CD4-positive, alpha-beta T cell treated with Interleukin-15 for 4 hours (primary cell): ENCODE measurements at places on chromosomes 7 and 10.

DNA sequence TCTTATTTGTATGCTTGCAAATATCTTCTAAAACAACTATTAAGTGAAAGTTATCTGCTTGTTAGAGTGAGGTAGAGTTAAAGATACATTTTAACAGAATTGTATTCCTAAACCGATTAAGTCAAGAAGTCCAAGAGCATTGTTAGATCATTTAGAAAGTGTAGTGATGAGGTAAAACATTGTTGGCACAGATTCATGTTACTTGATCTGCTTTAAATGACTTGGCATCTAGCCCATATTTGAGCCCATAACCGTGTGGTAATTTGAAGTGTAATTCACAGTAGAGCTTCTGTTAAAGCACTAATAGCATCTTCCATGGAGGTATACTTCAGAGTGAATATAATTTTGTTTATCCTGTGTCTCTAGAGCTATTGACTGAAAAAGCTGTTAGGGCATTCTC is 62.1 kb downstream of the PTEN start:
- DNase-seq: no peak

- DNase-seq: no peak
Measured at GRCh38 chr10:89296220-89296648, 5.6 kb upstream of the IFIT2 start.

DNA sequence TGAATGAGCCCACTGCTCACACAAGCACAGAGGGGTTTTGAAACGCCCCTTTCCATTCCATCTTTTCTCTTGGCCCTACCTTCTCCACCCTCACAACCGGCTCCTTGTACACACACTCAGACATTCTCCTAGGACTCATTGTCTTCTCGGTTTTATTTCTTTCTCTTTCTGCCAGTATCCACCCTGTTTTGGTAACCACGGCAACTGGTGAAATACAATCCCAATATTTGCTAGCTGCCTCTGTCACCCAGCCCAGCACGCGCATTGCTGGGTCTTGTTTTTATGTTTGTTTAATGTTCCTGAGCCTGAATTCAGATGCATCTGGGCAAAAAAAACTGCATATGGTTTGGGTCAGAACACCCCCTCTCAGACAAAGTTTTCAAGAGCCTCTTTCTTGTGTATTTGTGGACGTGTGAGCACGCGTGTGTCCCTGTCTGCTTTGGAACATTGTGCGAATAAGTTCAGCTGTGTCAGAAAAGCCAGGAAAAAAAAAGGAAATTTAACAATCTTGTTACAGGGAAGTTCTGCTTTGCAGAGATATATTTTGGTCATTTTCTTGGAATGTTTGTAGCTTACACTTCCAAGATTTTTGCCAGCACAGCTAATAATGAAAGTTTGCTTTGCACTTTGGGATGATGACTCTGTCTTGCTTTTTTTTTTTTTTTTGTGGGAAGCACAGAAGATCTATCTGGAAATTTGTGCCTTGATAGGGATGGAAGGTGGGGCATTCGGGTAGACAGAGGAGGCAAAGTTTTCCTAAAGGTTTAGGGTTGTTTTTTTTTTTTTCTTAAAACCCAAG is 225.9 kb downstream of the TRIL start:
- no peak for DNase-seq

GRCh38 chr7:74306730-74307469 is 17.7 kb downstream of the CLIP2 start:
- DNase-seq: no peak

- DNase-seq: no peak
Measured at GRCh38 chr10:82821043-82821442, 946.0 kb downstream of the NRG3 start.

- DNase-seq: no peak
Measured at GRCh38 chr10:97517778-97518300, 19.1 kb downstream of the UBTD1 start.

DNA sequence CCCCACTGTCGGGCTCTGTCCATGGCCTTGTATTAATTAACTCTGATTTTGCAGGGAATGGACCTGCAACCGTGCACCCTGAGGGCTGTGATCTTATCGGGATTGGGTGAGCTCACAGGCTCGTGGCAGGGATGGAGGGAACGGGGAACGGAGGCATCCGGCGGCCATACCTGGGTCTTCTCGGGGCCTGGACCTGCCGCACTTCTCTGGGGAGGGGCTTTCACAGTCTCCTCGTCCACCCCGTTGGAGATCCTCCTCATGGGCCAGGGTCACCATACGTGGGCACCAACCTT is 57.5 kb upstream of the SHH start:
- DNase-seq: no peak

GRCh38 chr7:57179776-57180415 is 47.7 kb upstream of the ZNF479 start:
- no peak for DNase-seq

DNA sequence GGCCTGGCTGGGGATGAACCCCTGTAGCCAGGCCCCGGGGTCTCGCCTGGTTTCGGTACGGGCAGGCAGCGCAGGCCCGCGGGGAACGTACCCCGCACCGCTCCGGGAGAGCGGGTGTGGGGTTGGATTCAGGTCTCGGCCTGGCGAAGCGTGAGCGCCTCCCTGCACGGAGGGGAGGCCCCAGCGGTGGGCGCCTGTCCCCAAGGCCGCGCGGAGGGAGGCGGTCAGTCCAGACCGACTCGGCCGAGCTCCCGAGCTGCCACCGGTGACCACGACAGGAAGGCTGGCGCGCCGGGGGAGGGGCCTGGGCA is 378 bp upstream of the INPP5F start:
- DNase-seq: no peak

DNA sequence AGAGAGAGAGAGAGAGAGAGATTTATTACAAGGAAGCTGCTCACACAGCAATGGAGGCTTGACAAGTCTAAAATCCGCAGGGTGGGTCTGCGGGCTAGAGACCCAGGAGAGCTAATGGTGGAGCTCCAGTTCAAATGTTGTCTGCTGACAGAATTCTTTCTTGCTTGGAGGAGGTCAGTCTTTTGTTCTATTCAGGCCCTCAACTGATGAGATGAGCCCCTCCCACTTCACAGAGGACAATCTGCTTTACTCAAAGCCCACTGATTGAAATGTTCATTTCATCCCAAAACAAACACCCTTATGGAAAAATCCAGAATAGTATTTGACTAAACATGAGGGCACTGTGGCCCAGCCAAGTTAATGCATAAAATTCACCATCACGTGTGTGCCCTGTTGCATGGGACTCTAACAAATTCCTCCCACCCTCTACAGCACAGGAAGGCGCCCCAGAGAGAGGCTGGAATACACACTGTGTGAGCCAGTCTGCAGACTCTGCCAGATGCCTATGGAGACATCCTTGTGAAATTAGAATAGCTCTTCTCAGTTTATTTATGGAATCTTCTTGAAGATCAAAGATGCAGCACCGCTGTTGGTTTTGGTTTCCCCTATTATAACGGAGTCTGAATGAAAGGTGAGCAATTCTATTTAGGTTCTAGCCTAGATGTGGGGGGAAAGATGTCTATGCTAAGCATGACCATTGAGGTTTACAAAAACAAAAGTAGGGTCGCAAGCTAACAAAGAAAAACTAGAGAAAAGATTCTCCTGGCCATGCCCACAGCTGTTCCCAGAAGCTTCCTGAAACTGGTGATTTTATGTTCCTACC is 123.0 kb upstream of the SFMBT2 start:
- DNase-seq: no peak

- no peak for DNase-seq
Measured at GRCh38 chr7:418636-419280, 100.9 kb downstream of the PDGFA start.

GRCh38 chr7:142345811-142346210 is 88.0 kb upstream of the PRSS58 start:
- peak; percentile 41 for DNase-seq

GRCh38 chr7:71363627-71364026 is 231.7 kb downstream of the GALNT17 start:
- DNase-seq: no peak

- no peak for DNase-seq
Measured at GRCh38 chr10:29790207-29790606, 155.4 kb upstream of the SVIL start.

GRCh38 chr10:78954689-78955088 is 114.1 kb upstream of the ZMIZ1 start:
- DNase-seq: no peak

- no peak for DNase-seq
Measured at GRCh38 chr10:3425716-3426115, 253.1 kb upstream of the PITRM1 start.

- no peak for DNase-seq
Measured at GRCh38 chr7:66140924-66141323, 26.3 kb downstream of the CRCP start.

GRCh38 chr10:8967061-8967460 is 912.6 kb downstream of the GATA3 start:
- DNase-seq: no peak
